ENCODE measurements at places on chromosomes 11 and 22.

GRCh38 chr11:47998733-47999359 is 18.5 kb downstream of the PTPRJ start:
- DNase-seq, result no peak

DNA sequence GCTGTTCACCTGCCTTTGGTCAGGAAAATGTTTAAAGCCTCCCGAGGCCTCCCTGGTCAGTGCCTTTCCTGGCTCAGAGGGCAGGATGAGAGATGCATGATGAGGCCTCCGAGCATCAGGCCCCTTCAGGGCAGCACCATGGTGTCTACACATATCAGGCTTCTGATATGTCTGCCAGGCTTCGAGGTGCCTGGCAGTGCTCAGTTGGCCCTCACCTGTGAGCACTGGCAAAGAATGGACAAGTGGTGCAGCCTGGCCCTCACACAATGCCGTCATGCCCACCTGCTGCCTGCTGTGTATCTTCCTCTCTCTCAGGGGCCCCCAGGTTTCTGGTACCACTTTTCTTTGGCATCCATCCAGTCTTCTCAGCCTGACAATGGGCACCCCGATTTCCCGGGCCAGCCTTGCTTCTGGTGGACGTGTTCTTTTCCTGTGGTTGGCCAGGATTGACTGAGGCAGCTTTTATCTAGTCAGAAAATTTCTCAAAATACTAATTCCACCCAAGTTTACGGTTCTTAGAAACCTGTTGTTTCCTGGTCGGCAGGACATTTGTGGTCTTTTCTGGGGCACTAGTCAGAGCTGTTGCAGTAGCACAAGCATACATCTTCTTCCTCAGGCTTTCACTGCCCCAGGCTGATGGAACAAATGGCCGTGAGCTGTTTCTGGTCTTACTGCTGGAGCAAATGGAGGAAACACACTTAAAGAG is 76.8 kb upstream of the SUSD2 start:
- no peak for DNase-seq

DNA sequence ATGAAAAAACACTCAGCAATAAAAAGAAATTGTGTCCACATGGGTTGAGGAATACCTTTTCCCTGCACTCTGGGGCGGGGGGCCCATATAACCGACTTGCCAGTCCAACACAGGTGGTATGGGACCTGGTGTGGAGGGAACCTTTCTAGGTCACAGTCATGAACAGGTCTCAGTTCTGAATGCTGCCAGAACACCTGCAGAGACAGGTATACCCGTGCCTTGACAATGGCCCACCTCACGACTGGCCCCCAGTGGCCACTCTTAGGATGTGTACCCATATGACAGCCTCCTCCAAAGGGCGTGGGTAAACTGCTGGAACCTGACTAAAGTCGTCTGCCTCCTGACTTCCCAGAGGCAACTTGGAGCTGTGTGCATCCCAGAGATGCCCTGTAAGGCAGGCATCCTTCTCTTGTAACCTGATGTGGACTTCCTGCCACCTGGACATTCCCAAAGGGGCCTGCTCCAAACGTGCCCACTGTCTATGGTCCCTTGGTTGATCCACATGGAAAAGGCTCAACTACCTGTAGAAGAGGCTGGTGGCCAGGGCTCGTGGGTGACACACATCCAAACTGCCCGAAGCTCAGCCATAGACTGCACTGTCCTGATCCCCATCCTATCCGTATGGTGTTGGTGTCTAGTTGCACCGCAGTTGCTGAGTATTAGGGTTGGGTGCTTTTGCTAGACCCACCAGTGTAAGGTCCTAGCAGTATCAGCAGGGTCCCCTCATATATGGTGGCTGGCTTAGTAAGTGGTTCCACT is 859.3 kb downstream of the BRD1 start:
- DNase-seq, result peak; percentile 30

- DNase-seq, result no peak
Observed at GRCh38 chr11:69201066-69201365, 45.3 kb downstream of the SMIM38 start.

DNA sequence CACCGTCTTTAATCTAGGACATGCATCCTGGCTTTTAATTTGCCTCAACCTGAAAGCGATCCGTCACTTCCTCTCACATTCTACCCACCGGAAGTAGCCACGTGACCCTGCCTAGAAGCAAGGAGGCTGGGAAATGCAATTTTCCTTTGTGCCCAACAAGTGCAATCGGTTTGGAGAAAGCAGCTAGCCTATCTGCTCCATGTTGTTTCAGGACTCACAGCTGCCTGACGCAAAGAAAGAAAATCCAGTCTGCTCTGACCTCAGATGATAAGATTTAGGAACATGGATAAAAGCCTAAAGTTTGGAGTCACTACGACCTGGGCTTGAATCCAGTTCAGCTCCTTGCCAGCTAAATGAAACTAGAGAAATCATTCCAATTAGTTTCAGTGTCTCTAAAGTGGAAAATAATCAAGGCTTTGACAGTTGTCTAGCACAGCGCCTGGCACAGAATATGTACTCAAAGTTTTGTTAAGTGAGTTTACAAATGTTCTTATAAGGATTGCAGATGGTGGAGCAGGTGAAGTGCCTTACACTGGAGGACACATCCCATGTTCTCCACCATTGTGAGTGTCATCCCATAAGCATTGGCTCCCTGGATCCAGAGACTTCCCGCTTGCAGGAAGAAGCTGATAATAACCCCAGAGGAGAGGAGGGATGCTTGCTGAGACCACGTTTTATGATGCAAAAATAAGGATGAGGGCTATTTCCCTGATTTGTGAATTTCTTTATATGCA is 553.7 kb downstream of the MN1 start:
- peak; percentile 30 for DNase-seq

DNA sequence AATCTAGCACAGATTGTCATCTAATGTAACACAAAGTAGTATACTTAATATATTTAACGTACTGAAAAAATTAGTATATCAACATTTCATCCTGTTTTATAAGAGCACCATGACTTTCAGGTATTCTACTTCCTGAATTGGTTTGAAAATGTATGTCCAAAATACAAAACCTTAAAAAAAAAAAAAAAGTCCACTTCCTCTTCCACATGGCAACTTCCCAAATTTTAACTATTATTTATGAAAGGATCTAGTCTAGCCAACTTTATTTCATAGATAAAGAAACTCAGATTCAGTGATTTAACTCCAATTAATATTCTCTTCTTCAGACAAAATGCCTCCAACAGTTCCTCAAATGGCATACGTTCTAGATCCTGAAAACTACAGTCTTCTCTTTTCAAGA is 44.0 kb downstream of the PIK3C2A start:
- DNase-seq, result no peak

GRCh38 chr11:131977854-131978253 is 607.4 kb downstream of the NTM start:
- no peak for DNase-seq

DNA sequence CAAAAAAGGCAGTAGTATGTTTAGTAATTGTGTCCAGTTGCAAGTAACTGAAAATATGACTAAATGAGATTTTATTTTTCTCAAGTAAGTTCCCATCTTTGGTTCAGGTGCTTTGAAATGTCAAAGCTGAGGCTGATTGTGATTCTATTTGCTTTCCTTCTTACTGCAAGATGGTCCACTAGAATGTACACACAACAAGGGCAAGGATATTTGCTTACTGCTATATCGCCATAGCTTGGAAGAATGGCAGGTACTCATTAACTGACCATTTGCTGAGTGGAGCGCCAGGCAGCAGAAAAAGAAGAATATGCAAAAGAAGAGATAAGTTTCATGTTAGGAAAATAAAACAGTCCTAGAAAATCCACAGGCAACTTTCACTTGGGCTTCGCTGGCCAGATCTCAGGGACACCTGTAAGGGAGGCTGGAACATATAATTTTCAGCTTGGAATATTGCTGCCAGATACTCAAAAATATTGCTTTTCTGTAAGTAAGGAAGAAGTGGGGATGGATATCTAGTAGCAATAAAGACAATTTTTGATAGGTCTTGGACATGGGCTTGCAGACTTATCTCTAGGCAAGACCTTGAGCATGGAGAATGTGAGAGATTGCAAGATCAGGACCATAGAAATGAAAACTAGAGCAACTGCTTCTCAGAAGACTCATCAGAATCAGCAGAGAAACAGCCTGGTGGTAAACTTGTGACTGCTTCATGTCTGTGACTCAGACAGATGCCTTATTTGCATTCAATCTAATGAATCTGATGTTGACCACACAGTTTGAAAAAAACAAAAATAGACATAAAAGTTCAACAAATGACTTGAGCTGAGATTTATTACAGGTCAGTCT is 44.8 kb upstream of the OR9Q1 start:
- DNase-seq, result no peak

- no peak for DNase-seq
Observed at GRCh38 chr11:120432056-120433018, 79.2 kb upstream of the GRIK4 start.

- DNase-seq, result no peak
Observed at GRCh38 chr11:27212248-27212780, 150.7 kb downstream of the CCDC34 start.

DNA sequence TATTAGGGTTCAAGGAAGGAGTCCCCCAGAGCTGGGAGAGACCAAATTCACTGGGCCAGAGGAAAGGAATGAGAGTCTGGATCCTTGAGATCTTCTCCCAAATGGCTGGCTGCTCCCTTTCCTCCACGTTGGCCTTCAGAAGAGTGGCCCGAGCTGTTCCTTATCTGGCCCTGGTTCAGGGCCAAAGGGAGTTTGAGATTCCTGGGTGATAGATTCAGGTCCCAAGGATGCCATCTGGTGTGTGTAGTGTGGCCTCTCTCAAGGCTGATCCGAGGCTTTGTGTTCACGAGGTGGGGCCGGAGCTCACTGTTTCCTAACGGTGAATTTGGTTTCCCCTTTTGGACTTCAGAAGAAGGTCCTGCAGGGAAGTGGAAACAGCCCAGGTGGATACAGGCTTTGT is 17.4 kb upstream of the ABCC8 start:
- no peak for DNase-seq

GRCh38 chr11:35165030-35165422 is 26.1 kb downstream of the CD44 start:
- no peak for DNase-seq

DNA sequence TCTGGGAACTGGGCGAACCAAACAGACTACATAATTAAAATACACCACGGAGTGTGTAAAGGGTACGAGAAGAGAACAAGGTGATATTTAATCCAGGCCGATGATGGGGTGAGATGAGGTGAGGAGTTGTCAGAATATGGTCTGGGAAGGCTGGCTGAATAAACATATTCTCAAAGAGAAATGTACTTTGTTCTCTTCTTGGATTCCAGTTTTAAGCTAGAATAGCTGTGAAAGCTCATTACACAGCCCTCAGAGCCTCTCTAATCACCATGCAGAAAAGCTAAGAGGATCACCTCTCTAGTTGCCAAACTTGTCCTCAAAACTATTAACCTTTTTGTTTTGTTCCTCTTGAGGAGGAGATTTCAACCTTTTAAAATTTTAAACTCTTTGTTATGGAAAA is 89.8 kb downstream of the ATG16L2 start:
- no peak for DNase-seq

DNA sequence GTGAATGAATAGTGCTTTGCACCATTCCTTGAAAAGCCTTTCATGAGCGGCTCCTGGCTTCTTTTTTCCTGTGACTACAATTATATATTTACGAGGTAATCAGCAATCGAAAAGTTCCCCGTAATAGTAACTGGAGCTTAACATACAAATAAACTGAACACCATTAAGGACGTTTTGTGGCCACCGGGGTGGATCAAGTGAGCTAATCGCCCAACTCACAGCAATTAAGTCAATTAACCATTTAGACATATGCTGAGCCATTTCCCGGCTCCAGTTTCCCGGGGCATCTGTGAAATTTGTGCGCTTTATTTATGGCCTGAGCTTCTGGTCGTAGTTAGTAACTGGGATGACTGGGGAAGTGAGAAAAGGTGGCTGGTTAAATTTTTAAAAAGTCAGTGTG is 465.2 kb downstream of the MIAT start:
- no peak for DNase-seq

- peak; percentile 72 for DNase-seq
Observed at GRCh38 chr11:73236854-73237253, 18.8 kb downstream of the P2RY2 start.

DNA sequence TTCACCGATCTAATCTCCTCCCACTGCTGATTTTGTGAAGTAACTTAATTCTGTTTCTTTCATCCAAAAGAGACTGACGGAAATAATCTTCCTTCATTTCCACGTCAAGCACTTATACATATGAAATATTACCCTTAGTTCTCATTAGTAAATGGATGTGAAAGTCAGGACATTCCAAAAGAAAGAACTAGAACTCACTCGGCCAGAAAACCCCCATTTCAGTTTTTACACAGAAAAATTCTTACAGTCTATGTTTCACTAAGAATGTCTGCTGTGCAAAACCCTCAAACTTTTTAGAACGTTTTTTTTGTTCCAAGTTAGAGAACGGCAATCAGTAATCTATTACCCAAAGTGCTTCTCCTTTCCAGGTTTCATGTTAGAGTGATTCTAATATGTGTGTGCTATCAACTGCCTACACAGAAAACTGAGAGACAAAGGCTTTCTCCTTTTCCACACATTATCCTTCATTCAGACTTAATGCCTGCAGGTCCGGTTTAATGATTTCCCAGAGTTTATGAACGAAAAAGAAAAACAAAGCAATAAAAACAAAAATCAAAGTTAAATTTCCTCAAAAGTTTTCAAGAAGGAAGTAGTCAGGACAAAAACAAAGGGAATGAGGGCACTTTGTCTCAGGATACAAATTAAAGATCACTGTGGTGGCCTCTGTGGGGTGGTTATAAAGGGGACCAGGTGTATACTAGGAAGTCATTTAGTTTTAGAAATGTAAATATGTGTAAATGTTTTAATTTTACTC is 11.3 kb upstream of the SESN3 start:
- no peak for DNase-seq

GRCh38 chr22:35506259-35506570 is 34.4 kb upstream of the RASD2 start:
- DNase-seq, result no peak

DNA sequence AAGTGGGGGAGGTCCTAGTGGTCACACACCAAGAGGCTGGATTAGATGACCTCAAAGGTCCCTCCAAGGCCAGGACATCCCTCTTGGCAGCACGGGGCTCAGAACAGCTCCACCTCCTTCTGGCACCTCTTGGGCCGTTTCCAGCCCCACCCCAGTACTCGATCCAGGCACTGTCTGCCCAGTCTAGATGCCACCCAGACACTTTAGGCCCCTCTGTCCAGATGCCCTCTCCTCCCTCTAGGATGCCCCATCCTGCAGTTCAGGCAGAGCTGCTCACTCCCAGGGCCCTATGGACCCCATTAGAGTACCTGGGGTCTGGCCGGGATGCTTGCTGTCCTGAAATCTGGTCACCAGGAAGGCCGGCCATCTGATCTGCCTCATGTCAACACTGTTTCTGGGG is 34.7 kb upstream of the PRR5 start:
- DNase-seq, result no peak

DNA sequence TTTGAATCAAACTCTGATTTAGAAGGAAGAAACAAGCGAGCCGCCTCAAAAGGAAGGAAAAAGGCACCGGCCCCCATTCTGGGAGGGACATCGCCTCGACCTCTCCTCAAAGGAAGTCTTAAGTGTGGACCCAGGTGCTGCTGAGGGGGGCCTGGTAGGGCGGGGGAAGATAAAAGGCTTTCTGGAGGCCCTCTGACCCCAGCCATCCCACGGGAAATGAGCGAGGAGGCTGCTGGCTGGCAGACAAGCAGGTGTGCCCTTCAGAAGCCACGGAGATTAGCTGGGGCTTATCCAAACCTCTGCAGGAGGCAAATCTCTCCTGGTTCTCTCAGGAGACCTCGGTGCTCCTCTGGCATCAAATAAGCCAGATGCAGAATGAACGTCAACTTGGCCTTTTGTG is 171.4 kb upstream of the BLID start:
- no peak for DNase-seq

GRCh38 chr22:45154383-45154782 is 9.3 kb upstream of the NUP50 start:
- DNase-seq, result no peak

Data from endothelial cell (in vitro differentiated cells).